IPS-NIHi11 (cell line): ENCODE measurements at places on chromosomes 6 and 20.

DNA sequence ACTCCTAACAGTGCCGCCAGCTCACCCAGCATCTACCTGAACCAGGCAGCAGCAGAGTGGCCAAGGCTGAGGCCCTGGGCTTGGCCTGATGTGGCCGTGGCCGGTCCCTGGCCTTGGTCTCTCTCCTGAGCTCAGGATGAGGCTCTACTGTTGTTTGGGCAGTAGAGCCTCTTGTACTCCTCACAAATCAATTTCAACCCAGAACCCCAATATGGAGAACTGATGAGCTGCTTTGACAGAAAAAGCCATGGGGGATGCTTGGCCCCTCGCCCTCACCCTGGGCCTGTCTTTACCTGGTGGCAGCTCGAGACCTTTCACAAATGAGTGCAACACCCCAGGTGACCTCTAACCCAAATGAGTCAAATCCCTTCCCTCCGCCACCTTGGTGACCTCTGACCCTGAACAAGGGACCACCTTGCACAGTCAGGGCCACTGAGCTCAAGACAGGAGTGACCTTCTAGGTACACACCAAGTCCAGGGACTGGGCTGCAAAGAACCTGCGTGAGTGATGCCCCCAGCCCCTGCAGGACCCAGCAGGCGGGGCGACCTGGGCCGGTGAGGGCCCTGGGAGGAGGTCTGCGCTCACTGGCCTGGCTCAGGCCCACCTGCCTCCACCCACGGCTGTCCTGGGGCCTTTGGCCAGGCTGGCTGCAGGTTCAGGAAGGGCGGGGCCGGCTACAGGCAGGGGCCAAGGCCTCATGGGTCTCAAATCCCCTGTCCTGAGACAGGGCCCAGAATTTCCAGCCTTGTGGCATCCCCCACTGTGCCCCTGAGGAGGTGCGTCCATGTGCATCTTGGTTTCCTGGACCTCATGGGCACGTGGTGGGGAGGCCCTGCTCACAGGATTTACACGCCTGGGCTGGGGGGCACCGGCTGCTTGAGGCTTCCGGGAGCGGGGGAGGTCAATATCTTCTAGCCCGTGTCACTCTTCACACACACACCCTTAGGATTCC, 30.2 kb downstream of the PSMG4 start:
- DNase-seq: no peak

GRCh38 chr6:34575326-34575725, 19.2 kb upstream of the SPDEF start:
- DNase-seq: peak; percentile 76

GRCh38 chr6:80165143-80165542, 58.7 kb downstream of the BCKDHB start:
- no peak for DNase-seq

DNA sequence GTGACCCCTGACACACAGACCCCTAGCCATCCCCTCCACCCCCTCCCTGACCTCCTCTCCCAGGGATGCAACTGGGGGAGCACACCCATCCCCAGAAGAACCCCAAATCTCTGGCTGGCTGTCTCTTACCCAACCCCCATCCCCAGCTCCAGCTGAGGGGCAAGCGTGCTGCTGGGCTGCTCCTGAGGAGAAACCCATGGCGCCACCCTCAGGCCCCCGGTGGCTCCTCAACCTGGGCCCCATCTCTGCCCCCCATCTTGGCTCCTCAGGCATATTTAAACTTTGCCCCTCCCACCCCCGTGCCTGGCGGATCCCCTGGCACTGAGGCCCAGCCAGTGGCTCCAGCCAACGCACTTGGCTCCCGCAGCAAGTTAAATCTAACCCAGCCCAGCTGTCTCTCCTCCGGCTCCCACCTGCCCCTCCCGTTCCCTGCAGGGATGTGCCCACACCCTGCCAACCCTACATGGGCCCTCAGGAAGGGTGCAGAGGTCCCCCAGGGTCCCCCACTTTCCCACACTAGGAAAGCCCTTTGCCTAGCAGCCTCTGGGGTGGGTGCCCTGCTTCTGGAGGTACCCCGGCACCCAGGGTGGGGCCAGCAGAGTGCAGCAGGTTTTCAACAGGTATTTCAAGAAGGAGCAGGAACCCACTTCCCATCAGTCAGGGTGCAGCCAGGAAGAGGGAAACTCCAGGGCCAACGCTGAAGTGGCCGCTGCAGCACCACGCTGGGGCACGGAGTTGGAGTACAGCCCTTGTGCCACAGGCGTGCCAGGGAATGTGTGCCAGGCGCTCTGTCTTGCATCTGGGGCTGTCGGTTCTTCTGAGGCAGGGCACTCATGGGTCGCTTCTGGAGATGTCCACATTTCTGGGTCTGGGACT, 5.3 kb upstream of the OSBPL2 start:
- DNase-seq: no peak

GRCh38 chr6:64912966-64913365, 794.1 kb downstream of the EYS start:
- no peak for DNase-seq

DNA sequence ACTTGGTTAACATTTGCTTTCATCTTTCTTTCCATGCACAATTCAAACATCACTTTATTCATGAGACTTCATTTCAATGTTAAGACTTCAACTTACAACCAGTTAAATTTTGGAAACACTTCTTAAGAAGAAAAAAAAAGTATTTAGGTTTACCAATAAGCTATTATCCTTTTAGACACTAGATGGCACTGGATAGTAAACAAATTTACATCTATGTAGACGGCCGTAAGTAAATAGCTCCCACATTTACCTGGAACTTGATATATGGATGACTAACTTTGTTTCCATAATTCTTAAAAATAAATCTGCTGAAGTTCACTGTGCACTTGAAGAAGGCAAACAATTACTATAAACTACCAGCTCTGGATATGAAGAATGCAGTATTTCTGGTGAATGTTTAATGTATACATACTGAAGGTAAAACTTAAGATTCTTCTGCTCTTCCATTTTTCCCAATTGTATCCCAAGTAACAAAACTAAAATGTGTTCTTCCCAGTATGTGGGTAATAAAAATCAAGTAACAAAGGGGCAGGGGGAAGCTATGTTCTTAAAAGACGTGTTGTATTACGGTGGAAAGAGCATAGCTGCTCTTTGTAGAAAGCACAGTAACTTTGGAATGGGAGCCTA, 130.6 kb upstream of the C6orf118 start:
- DNase-seq: no peak

DNA sequence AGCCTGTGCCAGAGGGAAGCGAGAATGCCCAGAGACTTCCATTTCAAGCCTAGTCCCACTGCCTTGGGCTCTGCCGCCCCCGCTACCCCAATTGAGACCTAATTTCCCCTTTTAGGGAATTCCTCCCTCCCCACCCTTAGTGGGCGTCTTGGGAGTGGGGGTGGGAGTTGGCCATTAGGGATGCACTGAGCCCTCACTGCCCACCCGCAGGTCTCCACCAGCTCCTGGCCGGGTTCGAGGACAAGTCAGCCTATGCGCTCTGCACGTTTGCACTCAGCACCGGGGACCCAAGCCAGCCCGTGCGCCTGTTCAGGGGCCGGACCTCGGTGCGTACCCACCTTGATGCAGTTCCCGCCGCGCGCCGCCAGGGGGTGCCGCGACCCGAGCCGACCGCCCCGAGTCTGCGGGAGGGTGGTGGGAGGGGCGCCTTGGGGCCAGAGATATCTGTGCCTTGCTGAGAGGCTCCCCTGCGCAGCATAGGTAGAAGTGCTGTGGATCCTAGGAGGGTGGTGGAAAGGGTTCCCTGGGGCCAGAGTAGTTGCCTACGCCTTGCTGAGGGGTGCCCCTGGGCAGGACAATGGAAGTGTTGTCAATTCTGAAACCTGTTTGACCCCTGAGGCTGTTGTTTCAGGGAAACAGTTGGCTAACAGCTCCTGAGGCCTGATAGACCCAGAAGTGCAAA, 9.2 kb downstream of the ITPA start:
- DNase-seq: peak; percentile 96

DNA sequence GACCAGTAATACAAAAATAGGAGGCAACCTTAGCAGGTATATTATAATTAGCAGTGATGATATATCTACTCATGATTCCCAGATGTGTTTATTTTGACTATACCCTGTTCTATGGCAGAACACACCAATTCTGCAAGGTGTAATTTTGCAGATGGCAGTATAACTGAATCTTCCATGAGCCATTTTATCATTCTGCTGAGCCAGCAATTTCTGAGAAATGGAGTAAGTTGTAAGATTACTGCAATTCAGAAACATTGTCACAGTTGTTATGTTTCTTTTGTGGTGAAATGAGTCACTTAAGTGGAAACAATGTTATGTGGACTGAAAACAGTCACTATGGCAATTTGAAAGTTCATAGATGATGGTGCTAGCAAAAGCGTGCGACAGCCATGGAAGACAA, 63.7 kb upstream of the RIMS1 start:
- no peak for DNase-seq

DNA sequence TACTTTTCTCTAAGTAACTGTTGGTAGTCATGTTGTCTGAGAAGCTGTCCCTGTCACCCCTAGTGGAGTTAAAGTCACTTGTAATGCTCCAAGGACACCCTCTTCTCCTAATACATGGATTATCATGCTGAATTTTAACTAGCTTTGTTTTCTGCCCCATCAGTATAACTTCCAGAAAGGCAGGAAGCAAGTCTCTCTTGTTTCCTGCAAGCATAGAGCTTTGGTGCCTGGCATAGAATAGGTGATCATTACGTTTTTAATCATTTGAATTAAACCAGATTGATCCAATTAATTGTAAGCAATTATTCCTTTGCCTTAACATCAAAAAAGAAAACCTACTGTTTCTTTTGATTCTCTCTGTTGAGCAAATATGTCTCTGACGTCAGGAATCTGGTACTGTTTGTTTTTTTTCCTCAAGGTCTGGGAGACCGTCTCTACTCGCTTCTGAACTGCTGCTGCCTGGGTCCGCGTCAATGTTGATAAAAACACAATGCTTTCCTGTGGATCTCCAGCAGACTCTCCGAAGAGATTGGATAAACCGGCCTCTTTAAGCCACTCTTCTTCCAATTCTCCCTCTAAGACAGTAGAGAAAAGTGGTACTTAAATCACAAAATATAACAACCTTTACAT, 71.8 kb downstream of the ARHGAP18 start:
- no peak for DNase-seq

DNA sequence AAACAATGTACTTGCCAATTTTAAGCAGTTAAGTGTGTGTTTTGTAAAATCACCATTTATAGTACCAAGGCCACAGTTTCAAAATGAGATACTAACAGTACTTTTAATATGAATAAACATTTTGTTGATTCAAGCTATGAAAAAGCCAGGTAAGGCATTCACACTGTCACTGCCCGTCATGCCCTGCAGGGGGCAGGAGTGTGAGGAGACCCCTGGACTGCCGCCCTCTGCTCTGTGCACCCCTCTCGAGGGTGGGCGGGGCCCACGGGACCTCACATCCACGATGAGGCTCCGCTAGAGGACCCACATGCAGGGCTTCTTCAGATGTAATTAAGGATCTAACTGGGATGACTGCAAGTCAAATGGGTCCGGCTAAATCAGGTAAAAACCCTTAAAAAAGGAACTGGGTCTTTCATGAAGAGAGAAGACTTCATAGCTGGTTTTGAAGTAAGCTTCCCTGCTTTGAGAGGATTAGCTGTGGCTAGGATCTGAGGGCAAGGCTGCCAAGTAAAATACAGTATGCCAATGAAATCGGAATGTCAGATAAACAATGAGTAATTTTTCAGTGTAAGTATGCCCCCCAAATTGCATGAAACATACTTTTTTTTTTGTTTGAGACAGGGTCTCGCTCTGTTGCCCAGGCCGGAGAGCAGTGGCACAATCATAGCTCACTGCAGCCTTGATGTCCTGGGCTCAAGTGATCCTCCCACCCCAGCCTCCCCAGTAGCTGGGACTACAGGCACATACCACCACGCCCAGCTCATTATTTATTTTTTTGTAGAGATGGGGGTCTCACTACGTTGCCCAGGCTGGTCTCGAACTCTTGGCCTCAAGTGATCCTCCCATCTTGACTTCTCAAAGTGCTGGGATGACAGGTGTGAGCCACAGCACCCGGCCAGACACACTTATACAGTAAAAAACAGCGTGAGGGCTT, 18.7 kb downstream of the DIDO1 start:
- peak; percentile 72 for DNase-seq

- peak; percentile 45 for DNase-seq
These were observed 55.1 kb downstream of the STAU1 start for GRCh38 chr20:49132995-49133478.

- no peak for DNase-seq
These were observed 530 bp downstream of the GOPC start for GRCh38 chr6:117601811-117602150.

DNA sequence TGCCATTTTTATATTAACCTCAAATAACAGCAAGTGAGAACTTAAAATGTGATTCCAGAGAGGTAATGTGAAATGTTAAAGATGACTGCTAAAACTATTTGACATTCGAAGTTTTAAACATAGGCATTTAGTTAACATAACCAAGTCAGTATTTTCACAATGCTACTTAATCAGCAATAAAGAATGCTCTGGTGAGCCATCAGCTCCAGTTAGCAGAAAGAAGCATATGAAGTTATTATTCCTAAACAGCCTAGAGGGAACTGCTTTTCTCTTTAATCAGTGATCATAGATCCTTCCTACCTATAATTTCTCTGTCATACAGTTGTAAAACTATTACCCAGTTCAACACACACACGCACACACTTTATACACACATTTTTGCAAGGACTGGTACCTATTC, 60.1 kb downstream of the MMS22L start:
- no peak for DNase-seq

DNA sequence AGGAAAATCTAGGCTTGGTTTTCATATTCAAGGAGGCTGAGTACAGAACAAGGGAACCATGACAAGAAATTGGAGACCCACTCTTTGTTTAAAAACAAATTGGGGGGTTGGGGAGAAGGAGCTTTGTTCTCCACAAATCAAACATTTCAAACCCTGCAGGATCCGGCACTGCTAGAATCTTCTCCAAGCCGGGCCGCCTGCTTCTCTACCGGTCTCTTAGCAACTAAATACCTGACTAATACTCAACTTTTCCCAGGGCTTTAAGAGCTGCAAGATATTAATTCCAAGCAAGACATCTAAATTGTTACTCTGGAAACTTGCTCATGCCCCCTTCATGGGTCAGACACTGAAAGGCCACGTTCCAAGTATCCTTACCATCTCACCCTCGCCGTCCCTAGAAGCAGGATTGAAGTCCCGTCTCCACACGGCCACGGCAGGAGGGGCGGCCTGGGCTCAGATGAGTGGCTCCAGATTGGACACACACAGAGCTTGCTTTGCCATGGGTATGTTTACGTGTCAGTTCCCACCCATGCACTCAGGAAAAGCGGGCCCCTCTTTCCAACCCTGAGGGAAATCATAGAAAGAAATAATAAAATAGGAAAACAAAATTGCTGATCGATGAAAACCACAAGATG, 126.4 kb upstream of the CDH4 start:
- no peak for DNase-seq

DNA sequence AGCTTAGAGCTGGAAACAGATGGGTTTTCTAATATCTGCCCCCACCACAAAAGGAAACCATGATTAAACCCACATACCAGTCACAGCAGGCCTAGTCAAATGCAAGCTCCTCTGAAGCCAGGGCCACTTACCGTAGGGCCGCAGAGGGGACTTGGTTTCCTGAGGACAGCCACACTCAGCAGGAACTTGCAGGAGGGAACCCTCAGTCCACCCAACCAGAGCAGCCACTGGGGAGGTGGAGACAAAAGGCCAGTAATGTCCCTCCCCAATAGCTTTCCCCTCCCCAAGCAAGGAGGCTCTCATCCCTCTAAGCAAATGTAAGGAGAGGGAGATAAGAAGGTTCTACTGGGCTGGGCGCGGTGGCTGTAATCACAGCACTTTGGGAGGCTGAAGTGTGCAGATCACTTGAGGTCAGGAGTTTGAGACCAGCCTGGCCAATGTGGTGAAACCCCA, 384.4 kb upstream of the JARID2 start:
- peak; percentile 61 for DNase-seq
